Naive B cell (primary cell): ENCODE measurements at places on chromosomes 16 and 17. TPM values are rescaled to one million over a fixed set of nuclear protein-coding genes. Genes with fewer than 3 reads are reported as not detected.

The HOXB2 gene
- 4.3 TPM for polyA plus RNA-seq

The KRTAP1-1 gene
- polyA plus RNA-seq, result not detected

The C1QL1 gene
- not detected for polyA plus RNA-seq

The KRT14 gene
- polyA plus RNA-seq, result not detected

The NTN3 gene
- polyA plus RNA-seq, result not detected

The SPNS3 gene
- polyA plus RNA-seq, result 0.44 TPM

The ORC6 gene
- 1.3 TPM for polyA plus RNA-seq

The TMIGD1 gene
- polyA plus RNA-seq, result not detected

The CCL16 gene
- not detected for polyA plus RNA-seq

The MLKL gene
- 7.6 TPM for polyA plus RNA-seq

The TMEM100 gene
- polyA plus RNA-seq, result not detected

The CACNG1 gene
- polyA plus RNA-seq, result not detected

The AIPL1 gene
- not detected for polyA plus RNA-seq

The LRRC37B gene
- polyA plus RNA-seq, result 7.6 TPM

The KRT36 gene
- not detected for polyA plus RNA-seq

The CD300LG gene
- polyA plus RNA-seq, result not detected
